Epithelial cell of proximal tubule (primary cell): ENCODE measurements at places on chromosomes 6 and 20. TPM values are rescaled to one million over a fixed set of nuclear protein-coding genes. Genes with fewer than 3 reads are reported as not detected.

FAM162B gene
- total RNA-seq, result 0.23 and 0.80 TPM in 2 replicates

- no peak for DNase-seq
Measured at GRCh38 chr20:57664476-57664875, 44.2 kb upstream of the ZBP1 start.

DNA sequence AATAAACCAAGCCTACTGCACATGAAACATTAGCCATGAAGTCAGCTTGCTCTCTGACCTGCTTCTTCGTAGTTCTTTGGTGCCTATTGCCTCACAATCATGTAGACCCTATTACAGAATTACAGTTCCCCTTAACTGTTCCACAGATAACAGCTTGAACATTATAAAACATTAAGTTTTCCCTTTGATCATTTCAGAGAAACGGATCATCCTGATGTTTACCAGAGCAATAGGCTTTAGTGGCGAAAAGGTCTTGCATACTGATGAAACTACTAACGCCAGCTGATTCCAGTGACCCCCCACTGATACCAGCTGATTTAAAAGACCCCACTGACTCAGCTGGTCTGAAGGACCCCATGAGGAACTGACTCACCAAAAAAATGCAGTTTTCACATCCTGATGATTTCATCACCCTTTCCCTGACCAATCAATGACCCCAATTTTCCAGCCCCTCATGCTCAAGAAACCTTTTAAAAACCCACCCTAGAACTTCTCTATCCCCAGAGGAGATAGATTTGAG, 39.4 kb upstream of the MLIP start:
- no peak for DNase-seq

GRCh38 chr6:108587258-108588059, 26.7 kb downstream of the FOXO3 start:
- DNase-seq, result no peak

DNA sequence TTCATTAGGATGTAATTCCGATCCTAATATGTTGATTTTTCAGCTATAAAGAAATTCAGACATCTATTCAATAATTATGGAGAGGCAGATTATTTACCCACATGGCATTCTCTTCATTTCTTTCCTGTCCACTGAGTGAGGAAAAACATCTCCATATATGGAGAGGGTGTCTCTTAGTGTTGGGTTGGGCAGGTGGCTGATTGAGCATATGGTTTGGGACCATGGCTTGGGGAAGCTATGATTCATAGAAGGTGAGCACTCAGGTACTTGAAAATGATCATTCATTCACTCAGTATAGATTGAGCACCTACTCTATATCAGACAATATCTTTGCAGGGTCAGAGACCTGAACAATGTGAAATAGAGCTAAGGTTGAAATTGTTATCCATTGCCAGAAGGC, 41.3 kb upstream of the IL20RA start:
- no peak for DNase-seq

GRCh38 chr6:37433657-37434271, 743 bp downstream of the CMTR1 start:
- no peak for DNase-seq

DNA sequence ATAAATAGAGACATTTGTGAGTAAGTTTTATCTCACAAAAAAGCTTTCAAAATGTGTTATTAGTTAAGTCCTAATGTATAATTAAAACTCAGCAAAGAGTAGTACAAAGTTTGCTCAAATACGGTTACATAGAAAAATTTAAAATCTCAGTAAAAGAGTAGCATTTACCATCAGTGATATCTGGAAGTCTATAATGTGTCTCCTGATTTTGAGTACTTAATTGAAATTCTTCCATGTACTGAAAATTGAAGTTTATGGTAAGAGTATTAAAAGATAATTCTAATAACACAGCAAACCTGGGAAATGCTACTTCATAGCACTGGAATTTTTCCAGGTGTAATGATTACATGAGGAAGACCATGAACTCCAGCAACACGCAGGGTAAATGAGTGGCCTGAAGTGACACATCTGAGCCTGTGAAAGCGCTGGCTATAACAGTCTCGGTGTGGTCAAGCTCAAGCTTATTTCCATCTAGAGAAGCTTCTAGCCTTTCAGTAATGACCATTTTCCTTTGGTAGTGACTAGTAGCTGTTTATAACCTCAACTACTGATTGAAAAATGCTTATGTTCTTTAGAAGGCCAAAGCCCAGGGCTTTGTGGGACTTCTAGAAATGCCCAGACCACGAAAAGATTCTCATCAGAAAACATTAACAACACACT, 203.2 kb downstream of the ISM1 start:
- DNase-seq, result peak; percentile 63
